ENCODE measurements at places on chromosomes 1 and 21.

- DNase-seq, result no peak
These were observed 1.2 kb upstream of the ATP13A2 start for GRCh38 chr1:17012775-17013490.

DNA sequence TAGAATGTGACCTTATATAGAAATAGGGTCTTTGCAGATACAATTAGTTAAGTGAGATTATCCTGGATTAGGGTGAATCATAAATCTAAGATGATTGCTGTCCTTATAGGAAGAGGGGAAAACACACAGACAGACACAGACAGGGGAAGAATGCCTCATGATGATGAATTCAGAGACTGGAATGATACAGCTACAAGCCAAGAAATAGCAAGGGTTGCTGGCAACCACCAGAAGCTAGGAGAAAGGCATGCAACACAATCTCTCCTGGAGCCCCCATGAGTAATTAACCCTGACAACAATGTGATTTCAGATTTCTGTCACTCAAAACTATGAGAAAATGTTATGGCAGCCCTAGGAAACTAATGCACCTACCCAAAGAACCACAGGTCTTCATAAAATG lies 19.1 kb upstream of the PPIH start:
- no peak for DNase-seq

DNA sequence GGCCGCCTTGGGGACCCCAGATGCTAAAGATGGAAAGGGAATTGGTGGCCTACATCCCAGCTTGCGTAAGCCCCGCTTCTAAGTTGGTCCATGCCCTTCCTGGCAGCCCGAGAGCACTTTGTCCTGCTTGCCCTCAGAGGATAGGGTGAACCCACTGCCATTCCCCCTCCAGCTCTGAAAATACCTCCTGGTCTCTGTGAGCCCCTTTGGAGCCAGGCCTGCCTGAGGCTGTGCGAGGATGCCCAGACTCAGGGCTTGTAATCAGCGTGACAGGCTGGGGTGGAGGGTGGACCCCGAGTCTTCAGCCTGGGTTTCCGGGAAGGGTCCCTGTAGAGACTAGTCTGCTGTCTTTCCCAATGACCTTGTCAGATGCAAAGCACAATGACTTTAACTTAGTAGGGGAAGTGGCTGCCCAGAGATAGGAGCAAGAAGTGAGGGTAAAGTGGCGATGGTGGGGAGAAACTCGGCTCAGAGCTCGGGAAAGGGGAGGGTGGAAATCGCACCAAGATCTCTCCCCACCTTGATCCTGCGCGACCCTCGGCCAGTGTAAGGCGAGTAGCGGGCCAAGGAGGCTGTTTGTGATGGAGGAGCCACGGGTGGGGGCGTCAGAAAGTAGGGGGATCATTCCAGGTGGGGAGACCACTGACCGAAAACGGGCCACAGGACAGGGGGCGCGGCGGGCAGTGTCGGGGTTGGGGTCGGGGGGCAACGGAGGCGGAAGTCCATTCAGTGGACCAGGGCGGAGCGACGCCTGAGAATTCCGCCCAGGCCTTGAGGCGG lies 2.7 kb upstream of the HES3 start:
- no peak for DNase-seq

DNA sequence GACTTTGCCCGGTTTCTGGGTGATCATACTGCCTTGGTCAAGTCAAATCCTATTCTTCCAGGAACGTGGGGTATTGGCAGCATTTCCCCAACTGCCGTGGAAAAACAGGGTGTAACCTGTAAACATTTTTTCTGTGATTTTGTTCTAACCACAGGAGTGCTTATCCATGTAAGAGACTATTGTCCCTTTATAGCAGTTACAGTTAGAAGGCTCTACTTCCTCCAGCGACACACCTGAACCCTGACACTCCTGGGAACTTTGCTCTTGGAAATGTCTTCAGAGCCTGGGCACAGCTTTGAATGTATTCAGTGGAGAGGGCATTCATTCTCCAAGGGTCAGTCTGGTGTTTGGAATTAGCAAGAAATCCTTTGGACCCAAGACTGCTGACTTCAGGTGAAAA lies 26.4 kb upstream of the ARHGEF10L start:
- DNase-seq, result no peak

- DNase-seq, result no peak
These were observed 78.5 kb downstream of the SLC35F3 start for GRCh38 chr1:233982827-233983518.

GRCh38 chr1:235675152-235675890 lies 25.7 kb upstream of the GNG4 start:
- no peak for DNase-seq

GRCh38 chr1:117644696-117645311 lies 39.0 kb downstream of the TENT5C start:
- DNase-seq, result no peak

DNA sequence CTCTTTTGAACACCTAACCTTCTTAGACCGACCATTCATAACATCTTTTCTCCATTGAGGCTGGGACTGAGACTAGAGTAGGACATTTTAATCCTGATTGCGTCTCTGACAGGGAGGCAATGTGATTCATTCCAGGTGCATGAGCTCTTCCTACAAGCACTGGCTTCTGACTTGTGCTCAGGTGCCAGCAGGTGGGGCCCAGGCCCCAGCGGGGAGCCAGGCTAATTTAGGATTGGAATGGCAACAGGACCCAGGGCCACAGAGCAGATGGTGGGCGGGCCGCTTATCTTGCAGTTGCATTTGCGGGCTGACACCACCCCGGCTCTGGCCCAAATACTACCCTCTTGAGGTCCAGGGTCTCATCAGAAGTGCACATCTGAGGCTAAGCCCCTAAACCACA lies 4.1 kb downstream of the GPA33 start:
- DNase-seq, result no peak

Measured in GM04504 (cell line).